Foreskin fibroblast (primary cell): ENCODE measurements at places on chromosomes 7 and 10.

DNA sequence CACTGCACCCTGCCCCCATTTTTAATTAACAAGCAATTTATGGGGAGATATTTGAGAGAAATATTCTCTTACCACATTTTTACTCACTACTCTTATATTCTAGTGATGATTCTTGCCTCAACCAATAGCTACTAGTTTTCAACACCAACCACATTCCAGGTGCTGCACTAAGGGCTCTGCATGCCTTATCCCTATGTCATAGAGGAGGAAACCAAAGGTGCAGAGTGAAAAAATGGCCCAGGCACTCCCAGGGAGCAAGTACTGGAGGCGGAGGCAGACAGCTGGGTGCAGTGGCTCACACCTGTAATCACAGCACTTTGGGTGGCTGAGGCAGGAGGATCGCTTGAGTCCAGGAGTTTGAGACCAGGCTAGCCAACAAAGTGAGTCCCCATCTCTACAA is 35.5 kb upstream of the TPST1 start:
- no peak for DNase-seq

DNA sequence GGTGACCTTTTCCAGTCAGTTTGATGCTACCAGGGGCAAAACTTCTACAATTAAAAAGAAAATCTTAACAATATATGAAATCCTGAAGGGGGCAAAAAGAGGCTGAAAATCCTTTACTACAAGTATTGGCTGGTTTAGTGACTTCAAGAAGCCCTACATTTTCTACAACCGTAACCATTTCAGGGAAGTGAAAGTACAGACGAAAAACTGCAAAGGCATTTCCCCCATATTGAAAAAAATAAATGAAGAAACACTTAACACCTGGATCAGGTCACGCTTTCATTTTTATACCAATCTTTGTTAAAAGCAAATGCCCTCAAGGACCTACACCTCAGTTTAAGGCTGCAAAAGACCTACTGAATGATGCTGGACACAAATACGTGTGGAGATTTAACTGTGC is 38.6 kb downstream of the IL6 start:
- DNase-seq = no peak

DNA sequence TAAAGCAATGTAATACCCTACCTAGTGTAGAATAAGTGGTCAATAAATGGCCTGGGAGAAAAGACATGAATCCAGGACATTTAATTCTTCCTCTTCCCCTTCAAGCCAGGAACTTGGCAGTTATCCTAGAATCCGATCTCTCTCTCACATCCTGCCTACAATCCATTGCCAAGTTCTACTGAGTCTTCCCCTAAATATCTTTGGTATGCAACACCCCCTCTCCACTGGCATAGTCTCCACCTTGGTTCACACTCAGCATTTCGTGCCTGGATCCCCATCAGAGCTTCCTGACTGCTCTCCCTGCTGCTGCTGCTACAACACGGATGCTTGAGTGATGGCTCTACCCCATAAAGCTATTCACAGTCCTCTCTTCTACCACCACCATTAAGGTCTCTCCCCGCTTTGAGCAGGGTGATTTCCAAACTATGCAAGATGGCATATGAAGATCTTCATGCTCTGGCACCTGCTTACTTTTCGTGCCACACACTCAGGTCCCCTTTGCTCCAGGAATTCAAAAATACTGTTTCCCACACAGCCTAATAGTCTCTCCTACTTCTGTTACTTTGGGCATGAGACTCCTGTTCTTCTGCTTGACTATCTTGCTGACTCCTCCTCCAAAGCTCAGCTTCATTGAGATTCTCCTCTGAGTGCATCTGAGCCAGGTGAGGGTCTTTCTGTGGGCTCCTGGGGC is 4.8 kb downstream of the ANK3 start:
- DNase-seq = peak; percentile 96

- no peak for DNase-seq
Measured at GRCh38 chr10:102473445-102474331, 22.3 kb upstream of the C10orf95 start.

DNA sequence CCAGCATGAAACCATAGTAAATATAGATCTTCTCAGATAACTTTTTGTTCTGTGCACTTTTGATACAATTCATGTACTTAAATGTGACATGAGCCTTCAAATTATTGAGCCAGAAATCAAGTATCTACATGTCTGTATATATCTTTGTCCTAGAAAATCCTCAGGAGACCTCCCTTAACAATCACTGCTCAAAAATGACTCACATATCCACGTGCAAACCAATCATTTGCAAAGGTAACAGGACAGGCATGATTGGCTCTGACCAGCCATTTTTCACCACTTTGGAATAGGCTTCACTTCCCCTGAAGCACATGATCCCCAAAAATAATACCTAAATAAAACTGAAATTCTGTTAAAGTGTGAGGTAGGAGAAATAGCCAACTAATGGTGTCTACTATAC is 902.5 kb downstream of the PCDH15 start:
- DNase-seq = no peak

GRCh38 chr10:107275806-107276205 is 111.3 kb upstream of the SORCS1 start:
- peak; percentile 69 for DNase-seq

- no peak for DNase-seq
Measured at GRCh38 chr10:32744321-32744720, 213.7 kb downstream of the ITGB1 start.

DNA sequence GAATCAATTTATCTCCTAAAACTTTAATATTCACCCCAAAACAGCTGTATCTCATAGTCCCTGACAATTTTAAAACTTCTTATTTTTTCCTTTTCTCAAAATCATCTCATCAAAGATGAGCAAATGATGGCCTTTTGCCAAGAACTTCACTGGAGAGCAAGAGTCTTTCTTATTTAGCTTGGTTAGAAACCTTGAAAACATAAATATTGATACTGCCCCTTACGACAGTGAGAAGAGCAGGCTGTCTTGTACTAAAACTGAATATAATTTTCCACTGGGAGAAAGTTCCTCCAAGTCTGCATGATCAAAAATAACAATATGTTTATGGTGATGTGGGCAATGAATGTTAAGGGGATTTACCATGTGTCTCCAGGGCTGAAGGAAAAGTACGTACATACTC is 109.0 kb downstream of the COL28A1 start:
- DNase-seq = no peak

- peak; percentile 55 for DNase-seq
Measured at GRCh38 chr10:22308390-22308789, 7.8 kb upstream of the COMMD3 start.

GRCh38 chr10:82811621-82812020 is 936.6 kb downstream of the NRG3 start:
- DNase-seq = no peak

DNA sequence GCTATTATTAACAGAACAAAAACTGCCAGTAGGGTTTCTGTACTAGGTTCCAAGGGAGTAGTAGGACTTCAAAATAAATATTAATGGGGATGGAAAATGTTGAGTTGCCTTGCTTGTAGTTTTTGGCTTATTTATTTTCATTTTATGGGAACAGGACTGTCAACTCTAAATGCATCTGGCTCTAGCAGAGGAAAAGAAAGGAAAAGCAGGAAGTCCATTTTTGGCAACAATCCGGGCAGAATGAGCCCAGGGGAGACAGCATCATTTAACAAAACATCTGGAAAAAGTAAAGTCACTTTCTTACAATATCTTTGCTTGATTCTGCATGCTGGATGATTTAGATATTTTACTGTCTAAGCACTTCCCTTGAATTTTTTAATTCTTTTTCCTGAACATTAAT is 69.4 kb downstream of the NOC3L start:
- DNase-seq = peak; percentile 28

DNA sequence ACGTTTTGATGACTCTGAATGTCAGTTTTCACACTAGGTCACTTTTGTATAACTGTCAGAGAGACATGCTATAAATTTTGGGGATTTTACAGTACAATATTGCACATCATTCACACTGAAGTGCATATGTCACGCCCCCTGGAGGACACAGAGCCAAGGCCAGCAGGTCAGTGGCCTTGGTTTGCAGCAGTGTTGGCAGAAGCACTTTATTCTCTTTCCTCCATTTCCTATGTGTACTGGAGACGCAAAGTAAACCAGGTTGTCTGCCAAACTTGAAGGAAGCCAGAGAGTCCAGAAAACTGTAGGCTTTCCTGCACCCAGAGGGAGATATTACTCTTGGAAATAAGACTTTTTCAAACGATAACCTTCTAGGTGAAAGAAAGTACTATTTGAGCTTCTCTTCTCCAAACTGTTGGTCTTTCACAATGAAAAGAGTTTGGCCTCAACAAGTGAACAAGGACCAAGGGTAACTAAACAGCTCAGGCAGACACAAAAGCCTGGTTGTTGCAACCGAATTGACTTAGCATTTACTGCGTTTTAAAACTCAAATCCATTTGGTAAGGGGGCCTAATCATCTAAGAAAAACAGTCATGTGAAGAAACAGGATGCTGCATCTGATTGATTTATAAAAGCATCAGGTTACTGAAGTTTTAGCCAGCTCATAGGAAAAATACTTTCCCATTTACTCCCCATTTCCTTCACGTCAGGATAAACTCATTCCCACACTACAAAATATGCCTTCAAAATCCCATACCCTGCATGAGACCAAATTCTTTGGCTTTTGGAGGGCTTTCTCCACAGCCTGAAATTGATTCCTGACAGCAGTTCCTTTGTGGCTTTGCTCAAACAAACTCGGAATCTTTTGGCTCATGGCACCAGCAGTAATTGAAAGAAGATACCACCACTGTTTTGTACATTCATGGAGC is 83.0 kb upstream of the SEC61G start:
- DNase-seq = peak; percentile 73

- DNase-seq = no peak
Measured at GRCh38 chr7:117384688-117385362, 42.5 kb downstream of the ASZ1 start.

- no peak for DNase-seq
Measured at GRCh38 chr7:92289321-92289720, 43.5 kb downstream of the ANKIB1 start.

DNA sequence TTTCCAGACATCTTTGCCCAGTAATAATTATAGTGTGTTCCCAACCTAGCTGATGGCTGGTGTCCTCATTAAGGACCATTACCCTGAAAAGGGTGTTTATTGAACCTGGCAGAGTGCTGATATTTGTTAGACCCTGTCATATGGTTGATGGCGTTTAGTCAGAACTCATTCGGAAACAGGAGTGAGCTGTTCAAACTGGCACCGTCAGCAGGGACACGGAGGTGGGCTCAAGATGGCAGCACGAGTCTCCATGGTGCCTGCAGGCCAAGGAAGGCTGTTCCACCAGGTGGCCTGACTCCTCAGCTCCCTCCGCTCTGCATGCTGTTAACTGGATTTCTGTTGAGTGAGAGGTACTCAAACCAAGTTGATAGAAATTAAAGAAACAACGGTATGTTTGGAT is 589.1 kb upstream of the MGMT start:
- DNase-seq = no peak

- peak; percentile 79 for DNase-seq
Measured at GRCh38 chr7:34747867-34748727, 90.1 kb downstream of the NPSR1 start.

- no peak for DNase-seq
Measured at GRCh38 chr10:78560341-78560688, 508.5 kb upstream of the ZMIZ1 start.

- peak; percentile 36 for DNase-seq
Measured at GRCh38 chr7:20301311-20301939, 29.3 kb upstream of the ITGB8 start.

GRCh38 chr10:14588084-14588937 is 186.4 kb downstream of the FAM107B start:
- peak; percentile 98 for DNase-seq

DNA sequence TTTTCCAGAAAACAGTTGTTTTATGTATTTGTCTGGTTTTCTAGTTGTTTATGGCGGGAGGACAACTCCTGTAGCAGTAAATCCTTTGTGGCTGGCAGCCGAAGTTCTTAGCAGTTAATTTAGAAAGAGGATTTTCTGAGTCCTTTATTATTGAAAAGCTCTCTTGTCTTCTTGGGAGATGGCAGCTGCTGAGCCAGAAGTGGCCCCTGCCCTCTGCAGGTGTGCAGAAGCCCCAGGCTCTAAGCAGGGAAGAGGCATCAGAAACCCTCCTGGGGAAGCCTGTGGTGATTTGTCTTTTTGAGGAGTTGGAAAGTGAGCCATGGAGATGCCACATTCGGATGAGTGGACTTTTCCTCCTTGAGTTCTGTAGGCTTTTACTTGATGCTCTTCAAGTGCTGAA is 106.3 kb downstream of the GLRX3 start:
- DNase-seq = no peak

DNA sequence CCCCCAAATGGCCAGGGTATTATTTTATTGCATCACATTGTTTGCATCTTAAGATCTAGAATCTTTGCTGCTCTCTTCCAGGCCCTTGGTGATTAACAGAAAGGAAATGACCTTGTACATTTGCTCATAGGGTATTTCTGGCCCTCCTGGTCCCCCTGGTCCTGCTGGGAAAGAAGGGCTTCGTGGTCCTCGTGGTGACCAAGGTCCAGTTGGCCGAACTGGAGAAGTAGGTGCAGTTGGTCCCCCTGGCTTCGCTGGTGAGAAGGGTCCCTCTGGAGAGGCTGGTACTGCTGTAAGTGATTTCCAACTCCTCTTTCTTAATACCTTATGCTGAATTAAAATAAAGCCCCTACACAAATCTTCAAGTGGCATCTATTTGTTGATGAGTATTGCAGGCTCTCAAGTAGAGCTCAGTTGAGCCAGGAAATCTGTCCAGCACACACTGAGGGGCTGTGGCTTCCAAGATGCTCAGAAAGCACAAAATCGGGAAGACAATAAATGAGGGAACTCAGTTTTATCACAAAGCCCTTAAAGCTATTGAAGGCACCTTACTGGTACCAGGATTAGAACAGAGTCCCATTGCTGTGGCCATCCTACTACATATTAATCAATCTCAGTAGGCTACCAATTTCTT is 28.2 kb downstream of the COL1A2 start:
- peak; percentile 43 for DNase-seq

- DNase-seq = no peak
Measured at GRCh38 chr10:9268176-9268575, 1213.7 kb downstream of the GATA3 start.

DNA sequence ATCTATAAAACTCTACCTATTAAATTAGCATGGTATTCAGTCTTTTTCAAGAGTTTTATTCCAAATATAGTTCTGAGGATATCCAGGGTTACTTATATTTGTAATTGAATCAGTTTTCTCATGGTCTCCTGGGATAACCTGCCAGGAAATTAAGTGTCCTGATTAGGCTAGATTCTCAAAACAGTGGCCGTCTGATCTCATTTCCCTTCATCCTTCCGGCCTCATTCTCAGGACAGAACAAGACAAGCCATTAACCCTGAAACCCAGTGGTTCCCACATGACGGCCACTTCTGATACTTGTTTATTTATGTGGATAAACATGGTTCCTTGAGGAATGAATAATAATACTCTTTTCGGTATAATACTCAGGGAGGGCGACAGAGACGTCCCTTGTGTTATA is 417.6 kb upstream of the POT1 start:
- no peak for DNase-seq

DNA sequence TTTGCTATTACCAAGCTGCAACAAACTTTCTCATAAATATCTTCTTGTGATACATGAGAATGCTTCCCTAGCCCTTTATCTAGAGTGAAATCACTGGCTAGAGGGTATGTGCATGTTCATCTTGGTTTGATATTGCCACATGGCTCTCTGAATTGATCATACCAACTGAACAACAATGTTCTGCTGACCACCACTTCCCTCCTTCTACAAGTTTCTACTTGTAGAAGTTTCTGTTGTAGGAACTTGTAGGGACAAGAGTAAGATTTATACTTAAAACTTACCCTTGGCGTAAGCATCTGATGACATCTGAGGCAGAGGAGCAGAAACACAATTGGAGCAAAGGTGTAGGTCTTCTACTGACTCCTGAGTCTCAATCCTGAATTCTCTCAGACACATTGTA is 86.3 kb upstream of the FAM13C start:
- DNase-seq = no peak

- DNase-seq = no peak
Measured at GRCh38 chr10:62805231-62806099, 945 bp downstream of the ADO start.
